ENCODE measurements at places on chromosomes 7 and 10.

DNA sequence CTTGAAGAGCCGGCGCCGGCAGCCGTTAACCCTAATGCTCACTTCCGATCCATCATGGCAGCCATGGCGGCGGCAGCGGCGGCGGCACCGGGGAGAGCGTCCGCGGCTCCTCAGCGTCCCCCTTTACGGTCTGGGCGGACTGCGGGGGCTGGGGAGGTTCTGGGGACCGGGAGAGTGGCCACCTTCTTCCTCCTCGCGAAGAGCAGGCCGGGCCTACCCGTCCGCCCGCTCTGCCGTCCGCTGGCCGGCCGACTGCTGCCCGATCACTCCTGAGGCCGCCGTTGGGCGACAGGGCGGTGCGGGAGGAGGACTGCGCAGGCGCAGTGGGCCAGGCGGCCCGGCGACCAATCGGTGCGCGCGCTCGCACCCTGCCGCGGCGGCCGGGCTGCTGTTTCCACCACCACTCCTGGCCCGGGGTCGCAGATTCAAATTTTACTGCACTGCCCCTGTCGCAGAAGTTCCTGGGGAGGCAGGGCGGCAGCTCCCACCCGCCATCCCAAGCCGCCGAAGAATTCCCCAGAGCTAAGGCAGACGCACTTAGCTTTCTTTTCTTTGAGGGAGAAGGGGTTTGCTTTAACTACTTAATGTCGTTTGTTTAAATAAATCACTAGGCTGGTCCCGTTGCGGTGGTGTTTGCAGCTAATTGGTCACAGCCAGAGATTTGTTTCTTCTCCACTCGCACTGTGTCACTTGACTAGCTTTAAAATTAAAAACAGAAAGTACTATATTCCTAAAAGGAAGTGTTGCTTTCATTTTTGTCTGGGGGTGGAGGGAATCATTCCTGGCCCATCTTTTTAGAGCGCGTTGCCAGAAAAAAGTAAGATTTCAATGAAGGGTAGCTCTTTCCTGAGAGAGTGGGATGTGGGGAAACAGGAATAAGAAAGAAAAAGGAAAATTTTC is at the start of gene KIF5B:
KIF5B (minus strand) TSS at position 290 of the 900 bp plus-strand sequence. CDS start 452 bp downstream, outside the sequence.
- peak; percentile 54 for DNase-seq

DNA sequence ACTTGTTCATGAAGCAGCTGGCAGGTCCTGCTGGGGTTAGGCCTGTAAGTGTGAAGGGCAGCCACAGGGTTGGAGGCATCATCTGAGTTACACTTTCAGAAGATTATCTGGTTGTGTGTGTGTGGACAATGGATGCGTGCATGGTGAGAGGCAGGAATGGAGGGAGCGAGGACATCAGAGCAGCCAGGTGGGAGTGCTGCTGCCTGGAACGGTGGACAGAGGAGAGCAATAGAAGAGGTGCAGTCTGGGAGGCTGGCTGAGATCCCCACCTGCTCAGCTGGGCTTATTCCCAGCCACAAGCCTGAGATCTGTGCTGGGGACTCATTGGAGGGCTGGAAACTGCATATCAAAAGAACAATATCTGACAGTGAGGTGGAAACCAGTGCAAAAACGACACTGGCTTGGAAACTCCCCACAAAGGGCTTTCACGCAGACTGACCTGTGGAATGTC is 17.9 kb downstream of the ZNF488 start:
- no peak for DNase-seq

- no peak for DNase-seq
Observed at GRCh38 chr7:31023877-31024276, 28.2 kb upstream of the ADCYAP1R1 start.

DNA sequence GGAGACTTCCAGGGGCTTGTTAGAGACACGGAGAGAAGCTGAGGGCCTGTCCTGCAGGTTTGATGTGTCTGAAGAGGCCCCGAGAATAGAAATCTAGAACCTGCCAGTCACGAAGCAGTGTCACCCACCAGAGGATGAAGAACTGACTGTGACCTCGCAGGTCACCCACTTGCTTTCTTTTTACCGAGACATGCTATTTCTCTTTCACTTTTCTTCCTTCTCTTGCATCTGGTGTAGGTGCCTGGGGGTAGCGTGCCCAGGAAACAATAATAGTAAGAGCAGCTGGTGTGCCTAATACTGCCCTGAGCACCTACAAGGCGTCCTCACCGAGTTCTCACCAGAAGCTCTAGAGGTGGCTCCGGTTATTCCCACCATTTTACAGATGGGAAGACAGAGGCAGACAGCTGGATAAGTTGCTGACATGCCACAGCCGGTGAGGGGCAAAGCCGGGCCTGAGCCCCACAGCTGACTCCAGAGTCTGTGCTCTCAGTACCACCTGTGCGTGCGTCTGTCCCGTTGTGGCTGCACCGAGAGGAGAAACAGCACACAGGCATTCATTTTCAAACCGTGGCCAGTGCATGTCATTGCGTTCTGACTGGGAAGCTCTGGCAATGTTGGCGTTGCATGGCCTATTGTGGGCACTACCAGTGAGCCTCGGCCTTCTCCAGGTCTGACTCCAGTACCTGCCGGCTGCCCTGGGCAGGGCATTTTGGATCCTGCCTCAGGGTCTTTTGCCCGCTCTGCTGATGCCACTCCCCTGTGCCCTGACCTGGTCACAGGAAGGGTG is 7.8 kb downstream of the CHST3 start:
- no peak for DNase-seq

Measured in pulmonary artery endothelial cell (primary cell).